H7 (cell line): ENCODE measurements at places on chromosomes 2 and 18. TPM values are rescaled to one million over a fixed set of nuclear protein-coding genes. Genes with fewer than 3 reads are reported as not detected.

DNA sequence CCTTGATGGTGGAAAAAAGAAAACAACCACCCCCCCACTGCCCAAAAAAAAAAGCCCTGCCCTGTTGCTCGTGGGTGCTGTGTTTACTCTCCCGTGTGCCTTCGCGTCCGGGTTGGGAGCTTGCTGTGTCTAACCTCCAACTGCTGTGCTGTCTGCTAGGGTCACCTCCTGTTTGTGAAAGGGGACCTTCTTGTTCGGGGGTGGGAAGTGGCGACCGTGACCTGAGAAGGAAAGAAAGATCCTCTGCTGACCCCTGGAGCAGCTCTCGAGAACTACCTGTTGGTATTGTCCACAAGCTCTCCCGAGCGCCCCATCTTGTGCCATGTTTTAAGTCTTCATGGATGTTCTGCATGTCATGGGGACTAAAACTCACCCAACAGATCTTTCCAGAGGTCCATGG, 28.0 kb downstream of the MAL start:
- peak; percentile 86 for DNase-seq

GRCh38 chr2:138390316-138390945, 111.1 kb upstream of the SPOPL start:
- DNase-seq = no peak

GRCh38 chr2:238408615-238409340, 17.9 kb upstream of the ASB1 start:
- peak; percentile 81 for DNase-seq

DNA sequence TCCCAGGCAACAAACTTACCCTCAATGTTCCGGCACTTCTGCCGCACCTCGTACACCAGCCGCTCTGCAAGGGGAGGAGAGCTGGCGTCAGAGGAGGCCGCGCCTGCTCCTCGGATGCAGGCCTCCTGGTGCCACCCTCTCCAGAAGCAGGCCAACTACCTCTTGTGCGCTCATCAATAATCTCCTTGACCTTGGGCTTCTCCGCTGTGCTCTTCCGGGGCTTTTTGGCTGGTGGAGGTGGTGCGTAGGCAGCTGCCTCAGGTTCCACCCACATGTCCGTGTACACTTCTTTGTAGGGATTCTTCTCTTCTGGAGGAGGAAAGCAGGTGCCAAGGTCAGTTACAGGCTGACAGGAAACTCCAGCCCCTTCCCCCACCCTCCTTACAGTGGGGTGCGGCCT, 77.6 kb upstream of the POMC start:
- DNase-seq = peak; percentile 39

DNA sequence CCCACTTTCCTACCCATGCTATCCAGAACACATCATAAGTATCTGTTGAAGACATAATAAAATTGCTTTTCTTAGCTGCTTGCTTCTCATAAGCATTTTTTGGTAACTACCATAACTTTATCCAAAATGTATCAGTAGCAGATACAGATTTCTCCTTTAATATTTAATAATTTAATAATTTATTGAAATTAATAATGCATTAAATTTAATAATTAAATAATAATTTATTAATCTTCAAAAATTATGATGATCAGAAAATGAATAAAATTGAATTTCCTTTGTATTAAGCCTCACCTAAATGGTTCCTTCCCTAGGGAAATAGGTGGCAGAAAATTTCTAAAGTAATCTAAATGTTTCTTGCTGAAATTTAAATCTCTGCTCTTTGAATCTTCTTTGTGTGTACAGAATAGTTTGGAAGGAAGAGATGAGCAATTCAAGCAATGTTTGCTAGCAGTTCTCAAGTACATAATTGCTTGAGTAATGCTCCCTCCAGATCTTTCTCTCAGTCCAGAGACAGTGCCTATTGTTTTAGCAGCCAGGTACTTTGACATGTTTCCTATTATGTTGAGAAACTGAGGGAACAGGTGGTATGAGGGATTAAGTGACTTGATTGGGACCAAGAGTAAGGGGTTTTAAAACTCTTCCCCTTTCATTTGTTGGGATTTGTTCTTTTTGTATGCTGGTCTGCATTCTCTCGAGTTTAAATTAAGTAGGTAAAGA, 123.1 kb upstream of the CYP26B1 start:
- no peak for DNase-seq

DNA sequence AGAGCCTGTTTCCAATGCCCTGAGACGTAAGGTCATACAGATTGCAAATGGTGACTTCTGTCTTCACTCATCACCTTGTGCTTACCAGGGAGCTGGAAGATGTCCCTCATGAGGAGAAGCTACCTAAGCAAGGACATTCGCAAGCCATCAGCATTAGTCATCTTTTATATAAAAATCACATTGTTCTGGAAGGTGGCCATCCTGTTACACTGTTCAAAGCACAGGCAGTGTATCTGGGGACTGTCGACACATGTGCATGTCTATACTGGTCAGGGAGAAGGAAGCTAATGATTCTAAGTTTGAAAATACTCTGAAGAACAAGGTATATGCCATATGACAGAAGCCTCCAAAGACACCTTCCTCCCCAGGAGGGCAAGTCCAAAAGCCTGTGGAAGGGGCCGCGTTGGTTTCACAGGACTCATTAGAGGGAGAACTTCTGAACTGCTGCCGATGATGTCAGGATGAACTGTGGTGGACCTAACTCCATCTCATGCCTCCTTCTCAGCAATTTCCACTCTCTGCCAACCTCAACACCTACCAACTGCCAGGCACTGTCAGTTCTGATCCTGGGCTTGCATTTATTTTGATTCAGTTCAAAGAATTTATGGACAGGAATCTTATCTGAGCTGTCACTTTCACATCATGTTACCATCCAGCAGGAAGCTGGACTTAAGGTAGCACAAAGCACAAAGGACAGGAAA, 39.4 kb downstream of the DNER start:
- no peak for DNase-seq

GRCh38 chr2:188966079-188966571, 8.0 kb upstream of the COL3A1 start:
- DNase-seq = no peak

- no peak for DNase-seq
These were observed 359.3 kb downstream of the RIT2 start for GRCh38 chr18:42756214-42756613.

DNA sequence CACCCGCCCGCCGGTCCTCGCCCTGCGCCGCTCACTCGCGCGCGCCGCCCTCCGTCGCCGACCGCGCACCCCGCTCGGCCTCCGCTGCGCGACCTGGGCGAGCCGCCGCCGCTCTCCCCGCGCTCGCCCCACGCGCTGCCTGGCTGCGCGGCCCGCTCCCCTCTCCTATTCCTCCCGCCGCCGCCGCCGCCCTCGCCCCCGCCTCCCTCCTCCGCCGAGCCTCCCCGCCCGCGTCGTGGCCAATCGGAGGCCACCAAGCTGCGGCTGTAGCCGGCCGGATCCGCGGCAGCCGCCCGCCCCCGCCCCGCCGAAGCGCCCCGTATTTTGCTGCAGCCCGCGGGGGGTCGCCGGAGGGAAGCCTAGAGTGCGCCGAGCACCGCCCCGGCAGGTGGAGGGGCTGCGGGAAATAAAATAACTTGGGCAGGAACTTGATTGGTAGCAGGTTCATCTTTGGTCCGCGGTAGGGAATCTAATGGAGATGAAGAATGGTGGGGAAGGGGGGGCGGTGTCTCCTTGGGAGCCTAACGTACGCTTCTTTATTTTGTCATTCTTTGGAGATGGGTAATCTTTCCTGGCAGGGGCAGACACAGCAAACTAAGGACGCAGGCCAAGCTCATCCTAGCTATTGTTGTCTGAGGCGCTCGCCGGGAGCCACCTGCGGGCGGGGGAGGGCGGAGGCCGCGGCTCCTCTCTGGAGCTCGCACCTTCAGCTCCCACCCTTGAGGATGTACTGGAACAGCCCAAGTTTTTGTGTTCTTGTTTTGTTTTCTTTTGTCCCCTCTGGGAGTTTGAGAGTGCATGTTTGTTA, 1.1 kb upstream of the CDH2 start:
- peak; percentile 90 for DNase-seq

GRCh38 chr18:52391810-52392559, 52.0 kb downstream of the DCC start:
- DNase-seq = no peak

DNA sequence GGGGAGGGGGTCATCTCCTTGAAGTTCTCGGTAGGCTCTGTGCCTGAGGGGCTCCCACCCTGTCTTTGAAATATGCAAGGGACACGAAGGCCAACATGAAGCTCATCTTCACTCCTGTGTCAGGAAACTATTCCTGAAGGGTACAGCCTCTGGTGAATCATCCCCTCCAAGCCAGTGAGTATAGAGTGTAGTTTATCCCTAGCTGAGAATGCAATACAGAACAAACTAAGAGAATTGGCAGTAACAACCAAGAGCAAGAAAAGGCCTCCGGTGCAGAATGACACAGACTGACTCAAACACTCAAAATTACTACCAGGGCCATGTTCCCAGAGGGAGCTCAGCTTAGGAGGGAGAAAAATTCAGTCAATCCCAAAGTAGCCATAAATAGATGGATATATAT, 413.3 kb downstream of the BCL11A start:
- no peak for DNase-seq

GRCh38 chr2:239164335-239164871, 236.4 kb downstream of the HDAC4 start:
- DNase-seq = no peak

GRCh38 chr2:191478799-191479679, 198.9 kb upstream of the NABP1 start:
- DNase-seq = no peak

DNA sequence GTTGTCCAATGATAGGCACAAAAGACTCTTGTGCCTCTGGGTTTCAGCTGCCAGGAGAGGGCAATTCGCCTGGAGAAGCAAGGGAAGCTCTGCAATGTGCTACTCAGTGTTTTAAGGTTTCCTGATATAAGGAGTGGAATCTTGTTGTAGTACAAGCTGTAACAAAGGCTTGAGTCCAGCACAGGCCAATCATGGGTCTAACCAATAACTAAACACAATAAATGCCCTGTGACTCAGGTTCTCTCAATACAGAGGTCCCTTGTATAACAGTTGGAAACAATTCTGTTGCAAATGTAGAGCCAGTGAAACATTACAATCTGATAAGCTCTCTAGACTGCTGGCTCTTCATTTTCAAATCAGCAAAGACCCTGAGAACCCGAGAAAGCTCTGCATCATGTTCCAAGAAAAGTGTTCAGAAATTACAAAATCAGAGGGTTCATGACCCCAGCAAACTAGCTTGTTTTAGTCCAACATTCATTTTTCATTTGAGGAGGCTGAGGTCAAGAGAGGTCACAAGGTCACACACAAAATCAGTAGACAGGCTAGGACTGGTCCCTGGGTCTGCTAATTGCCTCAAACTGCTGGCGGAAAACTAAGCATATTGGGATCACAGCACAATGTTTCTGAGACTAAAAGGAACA, 59.0 kb upstream of the DNMT3A start:
- no peak for DNase-seq

GRCh38 chr2:217599906-217600305, 402.9 kb downstream of the TNS1 start:
- no peak for DNase-seq

DNA sequence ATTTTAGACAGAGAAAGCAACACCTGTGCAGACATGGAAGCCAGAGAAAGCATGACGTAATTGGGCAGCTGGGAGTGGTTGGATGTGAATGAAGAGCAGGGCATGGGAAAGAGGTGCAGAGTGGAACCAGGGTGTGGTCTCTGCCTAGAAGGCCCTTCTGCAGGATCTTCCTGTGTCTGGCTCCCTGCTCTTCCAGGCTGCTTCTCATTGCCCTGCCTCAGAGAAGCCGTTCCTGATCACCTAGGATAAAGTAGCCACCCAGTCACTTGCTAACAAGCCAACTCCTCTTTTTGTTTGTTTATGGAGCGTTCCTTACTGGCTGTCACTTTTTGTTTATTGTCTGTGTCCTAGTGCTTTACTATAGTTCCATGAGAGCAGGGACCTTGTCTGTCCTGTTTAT, 28.5 kb downstream of the GALNT1 start:
- DNase-seq = no peak

DNA sequence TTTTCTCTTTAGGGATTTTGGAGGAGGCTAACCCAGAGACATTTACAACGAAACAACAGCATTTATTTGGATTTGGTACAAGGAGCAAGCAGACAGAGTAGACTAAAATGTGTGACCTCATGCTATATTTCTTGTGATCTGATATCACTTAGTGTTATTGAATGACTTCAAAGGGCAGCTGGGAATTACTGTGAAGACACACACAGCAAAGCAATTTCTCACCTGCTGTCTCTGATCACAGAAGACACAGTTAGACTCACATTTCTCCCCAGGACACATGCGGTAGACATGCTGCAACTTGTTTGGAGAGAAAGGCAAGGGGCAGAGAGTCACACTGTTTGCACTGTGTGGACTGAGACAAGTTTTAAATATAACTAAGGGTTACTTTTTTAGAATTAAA, 67.5 kb downstream of the LTBP1 start:
- no peak for DNase-seq

DNA sequence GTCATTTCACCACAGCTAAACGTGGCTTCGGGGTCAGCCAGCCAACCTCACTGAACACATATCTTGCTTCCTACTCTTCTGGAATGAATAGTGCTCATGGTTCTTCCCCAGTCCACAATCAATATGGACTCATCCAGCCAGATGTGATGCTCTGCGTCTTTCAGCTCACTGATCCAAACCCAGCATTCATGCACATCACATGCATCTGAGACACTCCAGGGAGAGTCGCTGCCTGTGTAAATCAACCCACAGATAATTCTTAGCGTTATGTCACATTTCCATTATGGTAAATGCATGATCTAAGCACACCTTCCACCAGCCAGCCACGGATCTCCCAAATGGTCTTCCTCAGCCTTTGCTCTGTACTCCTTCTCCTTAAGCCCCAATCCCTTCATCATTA, 306.7 kb upstream of the CHAC2 start:
- no peak for DNase-seq

SF3B6 gene
- total RNA-seq = 125 and 181 TPM in 2 replicates

TRIM43 gene
- total RNA-seq = not detected in 2 replicates

IL37 gene
- total RNA-seq = 0.62 and 1.00 TPM in 2 replicates

TMEM163 gene
- 0.14 and 0.26 TPM in 2 replicates for total RNA-seq

CCDC148 gene
- 0.07 and 0.48 TPM in 2 replicates for total RNA-seq

SERPINB4 gene
- not detected in 2 replicates for total RNA-seq

ELOA2 gene
- not detected in 2 replicates for total RNA-seq

ODC1 gene
- total RNA-seq = 95.6 and 175 TPM in 2 replicates

DOCK10 gene
- total RNA-seq = 0.11 and 1.1 TPM in 2 replicates

MAP3K19 gene
- total RNA-seq = not detected in 2 replicates

C1GALT1C1L gene
- total RNA-seq = not detected in 2 replicates

COLEC11 gene
- total RNA-seq = 0.07 TPM in 1 of 2 replicates, not detected in the other

NT5C1B gene
- total RNA-seq = not detected in 2 replicates
